Activated CD4-positive, alpha-beta T cell treated with anti-CD3 and anti-CD28 coated beads for 48 hours (primary cell): ENCODE measurements at places on chromosomes 5 and 9.

DNA sequence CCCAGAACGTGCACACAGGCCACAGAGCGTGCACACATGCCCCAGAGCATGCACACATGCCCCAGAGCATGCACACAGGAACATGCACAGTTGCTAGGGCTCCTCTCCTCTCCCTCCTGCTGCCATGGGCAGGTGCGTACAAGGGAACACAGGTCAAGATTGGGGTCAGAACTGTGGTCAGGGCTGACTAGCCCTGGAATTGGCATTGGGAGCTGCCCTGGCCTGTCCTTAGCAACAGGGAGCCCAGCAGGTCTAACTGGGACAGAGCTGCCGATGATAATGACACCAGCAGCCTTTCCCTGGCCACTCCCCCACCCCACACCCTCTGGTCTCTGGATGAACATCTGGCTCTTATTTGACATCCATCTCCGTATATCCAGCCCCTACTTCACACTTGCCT lies 8.0 kb downstream of the PCDH1 start:
- no peak for DNase-seq

GRCh38 chr9:91179237-91180138 lies 182.2 kb downstream of the AUH start:
- peak; percentile 22 for DNase-seq

- DNase-seq = no peak
Measured at GRCh38 chr5:68225911-68226545, 10.5 kb downstream of the PIK3R1 start.

GRCh38 chr9:121286973-121287741 lies 19.2 kb downstream of the GSN start:
- peak; percentile 49 for DNase-seq

DNA sequence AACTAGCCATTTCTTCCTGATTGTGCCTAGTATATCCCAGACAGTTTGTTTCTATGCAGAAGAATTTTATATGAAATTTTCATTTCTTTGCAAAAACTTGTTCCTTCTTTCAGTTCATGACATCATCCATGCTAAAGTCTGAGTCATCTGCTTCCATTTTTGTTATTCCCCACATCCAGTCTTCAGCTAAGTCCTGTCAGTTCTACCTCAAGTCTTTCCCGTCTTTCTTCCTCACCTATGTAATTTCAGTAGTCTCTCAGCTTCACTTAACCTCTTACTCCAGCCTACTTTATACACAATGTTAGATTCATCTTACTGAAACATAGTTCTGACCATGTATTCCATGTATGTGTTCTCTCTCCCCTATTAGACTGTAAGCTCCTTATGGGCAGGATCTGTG lies 39.1 kb downstream of the G3BP1 start:
- no peak for DNase-seq

- no peak for DNase-seq
Measured at GRCh38 chr5:1239505-1240251, 14.5 kb downstream of the SLC6A18 start.

DNA sequence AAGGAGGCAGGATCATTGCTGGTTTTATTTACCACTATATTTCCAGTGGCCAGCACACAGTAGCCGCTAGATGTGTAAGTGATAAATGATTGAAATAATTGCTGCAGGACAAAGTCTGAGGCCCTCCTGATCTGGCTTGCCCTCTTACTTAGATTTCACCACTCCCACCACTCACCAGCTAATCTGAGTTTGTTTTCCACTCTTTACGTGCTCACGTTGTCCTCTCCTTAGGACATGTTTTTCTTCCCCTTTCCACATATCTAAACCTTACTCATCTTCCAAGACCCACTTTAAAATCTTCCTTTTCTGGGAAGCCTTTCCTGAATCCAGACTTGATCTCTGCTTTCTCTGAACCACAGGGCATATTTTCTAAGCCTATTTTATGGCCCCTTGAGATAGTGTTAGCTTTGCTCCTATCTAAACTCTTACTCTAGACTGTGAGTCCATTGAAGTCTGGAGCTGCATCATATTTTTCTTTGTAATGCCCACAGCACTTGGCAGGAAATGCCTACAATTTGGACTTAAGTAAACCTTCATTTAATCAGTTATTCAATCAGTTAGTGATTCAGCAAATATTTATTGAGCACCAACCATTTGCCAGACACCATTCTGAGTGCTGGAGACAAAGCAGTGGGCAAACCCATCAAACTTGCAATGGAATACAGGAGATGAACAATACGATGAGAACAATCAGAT lies 2.4 kb downstream of the TLR4 start:
- no peak for DNase-seq

DNA sequence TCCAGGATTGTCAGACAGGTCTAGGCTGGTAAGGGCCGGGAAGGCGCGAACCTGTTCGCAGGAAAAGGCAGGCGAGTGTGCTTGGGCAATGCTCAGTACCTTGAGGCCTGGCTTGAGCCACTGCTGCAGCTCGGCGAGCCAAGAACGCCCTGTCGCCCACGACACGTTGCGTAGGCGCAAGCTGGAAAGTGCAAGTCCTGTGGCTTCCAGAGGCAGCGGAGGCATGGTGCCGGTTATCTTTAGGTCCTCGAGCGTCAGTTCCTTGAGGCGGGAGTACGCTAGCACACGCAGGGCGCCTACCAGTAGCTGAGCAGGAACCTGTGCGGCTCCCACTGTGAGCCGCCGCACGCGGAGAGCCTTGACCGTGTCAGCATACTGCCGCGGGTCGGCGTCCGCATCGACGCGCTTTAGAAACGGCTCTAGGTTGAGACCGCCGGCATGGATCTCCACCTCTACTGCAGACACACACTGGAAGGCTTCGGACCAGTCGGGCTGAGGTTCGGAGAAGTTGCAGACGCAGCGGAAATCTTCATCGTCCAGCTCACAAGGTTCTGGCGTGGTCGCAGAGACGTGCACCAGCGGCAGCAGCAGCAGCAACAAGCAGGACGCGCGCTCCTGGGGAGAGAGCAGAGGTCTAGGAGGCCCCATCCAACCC lies 482 bp downstream of the CD14 start:
- peak; percentile 64 for DNase-seq

DNA sequence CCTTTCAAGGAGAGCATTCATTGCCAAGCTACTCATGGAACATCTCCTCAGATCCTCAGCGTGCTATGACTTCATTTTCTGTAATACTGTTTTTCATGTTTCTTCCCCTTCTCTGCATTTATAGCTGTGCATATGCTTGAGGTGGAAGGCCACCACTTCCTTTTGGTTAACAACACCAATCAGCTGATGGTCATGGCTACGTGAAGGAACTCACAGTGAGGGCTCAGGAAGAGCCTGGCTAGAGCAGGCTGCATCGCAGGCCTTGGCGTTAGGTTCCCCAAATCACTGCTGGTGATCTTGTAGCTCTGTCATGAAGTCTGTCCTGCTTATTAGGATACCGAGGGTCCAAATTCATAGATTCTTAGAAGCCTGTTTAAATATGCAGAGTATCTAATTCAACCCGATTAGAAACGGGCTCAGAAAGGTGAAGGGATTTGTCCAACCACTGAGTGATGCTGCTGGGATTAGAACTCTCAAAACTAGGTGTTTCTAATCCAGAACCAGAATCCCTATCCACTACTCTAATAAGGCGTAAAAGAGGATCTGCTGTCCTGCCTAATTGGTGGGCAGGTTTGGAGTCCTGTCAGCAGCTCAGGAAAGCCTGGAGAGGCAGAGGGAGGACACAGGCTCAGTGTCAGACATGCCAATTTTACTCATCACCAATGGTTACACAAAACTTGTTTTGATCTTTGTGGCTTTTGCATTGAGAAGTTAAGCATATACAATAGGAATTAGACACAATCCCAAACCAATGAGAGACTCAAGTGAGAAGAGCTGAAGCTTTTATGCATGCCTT lies 7.5 kb downstream of the SYK start:
- DNase-seq = no peak

DNA sequence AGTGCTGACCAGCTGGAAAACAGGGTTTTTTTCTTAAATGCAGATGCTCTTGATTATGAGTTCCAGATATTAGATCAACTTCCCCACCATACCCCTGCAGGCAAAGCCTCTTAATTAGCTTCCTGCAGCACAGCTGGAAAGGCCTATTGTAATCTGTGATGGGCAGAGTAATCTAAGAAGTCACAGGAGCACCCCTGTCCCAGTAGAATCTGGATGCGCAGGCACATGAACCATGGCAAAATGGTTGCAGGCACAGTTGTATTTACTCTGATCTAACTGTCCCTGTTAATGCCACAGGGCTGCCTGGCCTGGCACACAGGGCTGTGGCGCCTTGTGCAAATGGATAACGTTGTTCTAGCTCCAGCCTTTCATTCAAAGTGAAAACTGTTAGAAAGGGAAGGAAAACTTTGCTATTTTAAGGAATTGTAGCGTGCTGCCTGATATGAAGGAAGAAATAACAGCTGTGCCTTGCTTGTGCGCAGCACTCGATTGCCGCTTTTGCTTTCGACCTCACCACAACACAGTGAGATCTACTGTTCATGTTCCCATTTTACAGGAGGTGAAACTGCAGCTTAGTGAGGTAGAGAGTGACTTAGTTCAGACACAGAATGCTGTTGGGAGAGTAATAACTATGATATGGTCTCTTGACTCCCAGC lies 2.3 kb downstream of the TGFBI start:
- DNase-seq = no peak

- peak; percentile 52 for DNase-seq
Measured at GRCh38 chr9:100011062-100011681, 87.6 kb downstream of the ERP44 start.

DNA sequence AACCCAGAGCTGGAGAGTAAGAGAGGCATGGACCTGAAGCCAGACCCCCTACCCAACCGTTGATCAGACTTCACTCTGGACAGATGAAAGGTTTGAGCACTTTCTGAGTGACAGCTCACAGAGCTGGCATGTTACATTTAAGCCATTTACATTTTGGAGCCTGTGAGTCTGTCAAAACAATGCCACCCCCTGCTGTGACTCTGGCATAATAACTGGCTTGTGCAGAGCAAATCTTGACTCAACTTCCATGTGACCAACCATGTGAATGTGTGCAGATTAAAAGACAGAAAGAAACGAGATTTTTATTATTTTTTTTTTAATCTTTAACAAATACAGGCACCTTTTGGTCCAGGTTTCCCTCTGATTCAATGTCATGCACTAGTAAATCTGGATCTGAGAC lies 48.5 kb downstream of the MFAP3 start:
- no peak for DNase-seq

DNA sequence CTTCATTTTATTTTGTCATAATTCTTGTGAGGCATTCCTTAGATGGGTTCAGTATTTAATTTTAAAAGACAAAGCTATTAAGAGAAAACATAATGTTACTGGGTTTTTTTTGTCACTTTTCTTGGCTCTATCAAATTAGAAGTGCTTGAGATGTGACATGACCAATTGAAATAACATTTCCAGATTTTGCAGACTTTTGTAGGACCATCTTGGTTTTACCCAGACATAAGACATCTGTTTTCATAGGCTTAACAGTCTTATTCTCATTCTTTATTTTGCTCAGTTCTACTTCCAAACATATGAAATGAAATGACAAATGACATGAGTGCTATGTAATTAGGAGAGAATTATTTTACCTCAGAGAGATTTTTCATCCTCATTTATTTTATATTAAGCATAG lies 19.6 kb downstream of the GPR21 start:
- no peak for DNase-seq

- no peak for DNase-seq
Measured at GRCh38 chr9:138007918-138008841, 130.6 kb downstream of the CACNA1B start.

DNA sequence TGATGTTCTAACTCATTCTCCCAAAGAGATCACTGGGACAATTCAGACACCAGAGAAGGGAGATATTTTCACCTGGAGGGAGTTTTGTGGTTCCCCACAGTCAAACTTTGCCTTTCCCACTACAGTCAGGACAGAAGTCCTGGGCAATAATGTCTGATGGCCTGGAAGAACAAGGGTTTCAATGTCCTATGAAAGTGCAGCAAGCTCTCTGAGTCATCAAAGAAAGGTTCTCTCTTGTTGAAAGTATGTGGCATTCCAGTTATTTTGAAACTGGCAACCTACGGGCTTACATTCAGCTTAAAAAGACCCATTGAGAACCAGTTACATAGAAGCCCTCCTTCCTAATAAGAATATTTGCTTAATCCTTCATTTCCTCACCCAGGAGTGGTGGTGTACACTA lies 103.9 kb downstream of the INSYN2B start:
- DNase-seq = no peak

- DNase-seq = peak; percentile 7
Measured at GRCh38 chr9:84667571-84668195, 1.8 kb upstream of the NTRK2 start.

DNA sequence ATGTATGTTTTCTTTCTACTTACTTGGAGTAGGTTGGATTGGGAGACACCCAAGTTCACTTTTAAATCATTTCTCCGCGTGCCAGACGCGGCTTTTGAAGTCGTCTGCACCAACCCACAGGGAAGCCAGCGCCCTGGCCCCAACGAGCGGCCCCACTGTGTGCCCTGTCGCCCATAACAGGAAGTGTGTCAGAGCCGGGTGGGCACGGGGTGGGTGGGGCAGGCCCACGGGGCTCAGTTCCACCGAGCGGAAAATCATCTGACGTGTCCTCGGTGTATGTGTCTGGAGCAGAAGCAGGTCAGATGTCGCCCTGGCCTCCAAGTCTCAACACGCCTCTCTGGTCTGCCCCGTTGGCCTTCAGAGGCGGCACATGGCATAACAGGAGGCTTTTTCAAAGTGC lies 22.7 kb upstream of the SMIM23 start:
- DNase-seq = no peak

GRCh38 chr9:93095205-93096130 lies 549 bp upstream of the CARD19 start:
- DNase-seq = peak; percentile 100

DNA sequence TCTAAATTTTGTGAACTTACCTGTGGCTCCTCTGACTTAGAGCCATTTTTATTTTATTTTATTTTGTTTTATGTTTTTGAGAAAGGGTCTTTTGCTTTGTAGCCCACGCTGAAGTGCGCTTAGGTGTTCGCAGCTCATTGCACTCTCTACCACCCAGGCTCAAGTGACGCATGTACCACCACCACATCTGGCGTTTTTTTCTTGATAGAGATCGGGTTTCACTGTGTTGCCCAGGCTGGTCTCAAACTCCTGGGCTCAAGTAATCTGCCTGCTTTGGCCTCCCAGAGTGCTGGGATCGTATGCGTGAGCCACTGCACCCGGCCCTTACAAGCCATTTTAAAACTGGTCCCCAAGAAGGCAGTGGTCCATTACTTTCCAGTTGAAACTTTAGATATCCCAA lies 18.5 kb downstream of the MATR3 start:
- no peak for DNase-seq

GRCh38 chr9:69555802-69556201 lies 116.4 kb downstream of the APBA1 start:
- DNase-seq = no peak

DNA sequence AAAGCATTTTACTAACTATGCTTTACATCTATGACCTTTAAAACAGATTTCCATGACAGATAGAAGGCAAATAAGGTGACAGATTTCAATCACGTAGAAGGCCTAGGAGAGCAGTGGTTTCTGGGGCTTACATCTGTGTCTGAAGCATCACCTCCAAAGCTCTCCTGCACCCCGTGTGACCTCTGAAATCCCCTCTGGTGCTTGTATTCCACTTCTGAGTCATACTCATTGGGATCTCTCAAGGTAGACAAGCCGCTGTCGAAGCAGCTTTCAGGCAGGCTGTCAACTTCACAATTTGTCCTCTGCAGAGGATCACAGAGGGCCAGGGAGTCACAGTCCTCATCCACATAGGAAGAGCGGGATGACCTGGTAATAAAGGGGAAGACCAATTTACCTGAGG lies 62.2 kb downstream of the RASEF start:
- no peak for DNase-seq

GRCh38 chr9:72675586-72675985 lies 154.2 kb downstream of the TMC1 start:
- no peak for DNase-seq
